Inflammatory macrophage (primary cell): ENCODE measurements at places on chromosomes 7 and 10.

GRCh38 chr10:129366450-129366849, 100.6 kb upstream of the MGMT start:
- DNase-seq = no peak

DNA sequence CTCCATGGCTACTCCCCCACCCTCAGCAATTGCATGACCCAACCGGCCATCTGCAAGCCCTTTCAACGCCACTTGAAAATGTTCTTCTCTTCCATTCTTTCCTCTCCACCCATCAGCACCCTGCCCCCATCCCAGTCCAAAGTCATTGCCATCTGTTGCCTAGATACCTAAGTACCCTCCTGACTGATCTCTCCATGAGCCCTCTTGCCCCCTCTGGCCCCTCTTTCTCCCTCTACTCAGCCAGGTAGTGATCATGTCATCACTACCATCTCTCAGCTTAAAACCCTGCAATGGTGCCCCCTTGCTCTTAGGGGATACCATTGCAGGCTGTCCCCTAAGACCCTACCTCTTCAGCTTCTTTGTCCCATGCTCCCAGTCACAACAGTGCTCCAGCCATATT, 30.5 kb upstream of the BTRC start:
- DNase-seq = no peak

GRCh38 chr7:112566442-112567324, 85.9 kb downstream of the LSMEM1 start:
- no peak for DNase-seq

DNA sequence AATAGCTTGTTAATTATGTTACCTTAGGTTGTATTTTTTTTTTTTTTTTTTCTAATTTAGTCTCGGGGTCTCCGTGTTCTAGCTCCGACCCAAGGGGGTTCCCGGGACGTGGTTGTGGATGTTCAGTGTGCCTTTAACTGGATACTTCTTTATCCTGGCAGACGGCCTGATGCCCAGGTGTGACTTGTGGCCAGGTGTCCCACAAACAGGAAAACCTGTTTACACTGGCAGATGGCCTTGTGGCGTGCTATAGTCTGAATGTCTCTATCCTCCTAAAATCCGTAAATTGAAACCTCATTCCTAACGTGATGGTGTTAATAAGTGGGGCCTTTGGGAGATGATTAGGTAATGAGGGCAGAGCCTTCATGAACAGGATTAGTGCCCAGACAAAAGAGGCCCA, 546.4 kb upstream of the C7orf33 start:
- DNase-seq = no peak

- DNase-seq = no peak
Measured at GRCh38 chr7:123296965-123297364, 97.2 kb upstream of the SLC13A1 start.

GRCh38 chr7:16428672-16429071, 7.3 kb upstream of the CRPPA start:
- peak; percentile 30 for DNase-seq

DNA sequence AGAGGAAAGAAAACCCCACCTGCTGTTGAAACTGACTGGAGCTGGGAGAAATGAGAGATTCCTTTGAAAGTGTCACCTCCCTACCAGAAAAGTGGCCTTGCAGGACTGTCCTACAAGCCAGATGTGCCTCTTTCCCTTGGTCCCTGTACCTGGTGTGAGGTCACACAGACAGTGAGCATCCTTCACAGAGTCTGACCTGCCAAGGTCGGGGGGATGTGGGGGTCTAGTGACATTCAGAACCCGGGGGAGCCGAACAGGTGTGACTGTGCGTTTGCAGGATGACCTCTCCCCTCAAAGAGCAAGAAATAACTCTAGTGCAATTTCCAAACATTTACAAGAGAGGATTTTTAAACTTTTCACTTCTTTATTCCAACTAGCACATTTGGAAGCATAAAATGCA, 93.4 kb upstream of the ZNF479 start:
- no peak for DNase-seq

DNA sequence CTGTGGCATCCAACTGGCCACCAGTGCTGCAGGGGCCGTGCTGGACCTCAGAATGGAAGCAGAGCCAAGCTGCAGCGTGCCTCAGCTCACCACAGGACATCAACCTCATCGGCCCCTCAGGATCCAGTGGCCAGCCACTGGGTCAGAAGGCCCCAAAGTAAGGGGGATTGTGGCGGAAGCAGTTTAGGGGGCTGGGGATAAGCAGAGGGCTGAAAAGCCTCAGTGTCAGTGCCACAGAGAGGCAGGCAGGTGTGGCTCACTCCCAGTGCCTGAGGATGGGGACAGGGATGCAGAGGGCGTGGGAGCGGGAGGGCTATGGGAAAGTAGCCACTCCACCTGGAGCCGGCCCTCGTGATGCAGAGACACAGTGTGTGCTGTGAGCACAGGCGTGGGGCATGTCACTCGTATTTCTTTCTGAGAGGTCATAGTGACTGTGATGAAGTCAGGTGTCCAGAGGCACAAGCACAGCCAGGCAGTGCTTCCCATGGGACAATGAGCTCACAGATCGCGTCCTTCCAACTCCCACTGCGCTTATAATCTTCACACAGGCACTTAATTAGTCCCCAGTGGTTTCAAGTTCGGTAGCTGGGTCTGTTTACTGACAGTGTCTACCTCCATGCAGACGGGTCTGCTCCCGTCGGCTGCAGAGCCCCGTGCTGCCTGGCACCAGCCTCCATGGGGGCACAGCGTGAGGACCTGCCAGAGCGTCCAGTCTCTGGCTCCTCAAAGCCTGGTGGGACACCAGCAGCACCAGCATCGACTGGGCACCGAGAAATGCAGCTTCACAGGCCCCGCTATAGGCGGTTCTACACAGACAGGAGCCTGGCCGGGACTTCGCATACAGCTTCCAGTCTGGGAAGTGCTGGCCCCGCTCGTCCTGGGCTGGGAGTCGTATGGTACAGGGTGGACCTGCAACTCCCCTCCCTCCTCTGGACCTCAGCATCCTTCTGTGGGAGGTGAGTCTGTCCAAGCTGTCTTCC, 42.9 kb upstream of the CNPY1 start:
- no peak for DNase-seq

GRCh38 chr7:36928311-36928710, 204.0 kb upstream of the AOAH start:
- DNase-seq = no peak

- no peak for DNase-seq
Measured at GRCh38 chr10:16792675-16793074, 24.5 kb downstream of the RSU1 start.

DNA sequence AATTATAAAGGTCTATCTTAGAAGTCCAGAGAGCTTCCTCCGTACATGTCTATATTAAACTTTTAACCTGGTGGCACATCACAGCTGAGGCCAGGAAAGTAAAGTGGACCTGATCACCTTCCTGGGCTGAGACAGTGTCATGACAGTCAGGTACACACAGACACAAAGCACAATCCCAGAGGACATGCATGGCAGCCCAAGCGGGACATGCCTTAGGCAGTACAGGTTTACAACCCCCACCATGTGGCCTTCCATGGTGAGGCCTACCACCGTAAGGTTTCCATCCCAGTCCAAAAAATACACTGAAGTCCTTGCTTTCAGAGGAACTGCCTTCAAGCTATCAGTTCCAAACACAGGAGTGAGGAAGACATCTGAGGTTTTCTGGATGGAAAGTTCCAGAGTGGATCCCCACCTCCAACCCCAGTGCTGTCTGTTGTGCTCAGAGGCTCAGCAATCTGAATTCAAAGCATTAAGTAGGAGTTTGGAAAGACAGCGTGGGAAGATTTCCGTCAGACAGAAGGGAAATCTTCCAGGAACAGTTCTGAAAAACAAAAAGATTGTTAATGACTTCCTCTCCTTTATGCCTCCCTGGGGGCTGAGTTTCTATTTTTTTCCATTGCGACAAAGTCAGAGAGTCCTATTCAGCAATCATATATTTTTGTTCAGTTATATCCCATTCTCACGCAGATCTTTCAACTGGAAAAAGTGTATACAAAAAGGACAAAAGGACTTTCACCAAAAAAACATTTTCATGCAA, 20.1 kb downstream of the IFIT3 start:
- DNase-seq = peak; percentile 52

DNA sequence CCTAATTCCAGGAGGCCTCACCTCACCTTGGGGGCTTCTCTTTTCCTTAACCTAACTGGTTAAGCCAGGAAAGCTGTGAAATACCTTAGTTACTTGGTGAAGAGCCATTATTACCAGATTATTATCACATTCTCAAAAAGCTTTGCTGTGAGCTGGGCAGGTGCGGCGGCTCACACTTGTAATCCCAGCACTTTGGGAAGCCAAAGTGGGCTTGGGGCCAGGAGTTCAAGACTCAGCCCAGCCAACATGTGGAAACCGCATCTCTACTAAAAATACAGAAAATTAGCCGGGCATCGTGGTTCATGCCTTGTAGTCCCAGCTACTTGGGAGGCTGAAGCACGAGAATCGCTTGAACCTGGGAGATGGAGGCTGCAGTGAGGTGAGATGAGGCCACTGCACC, 102.4 kb upstream of the KLF6 start:
- DNase-seq = no peak

- DNase-seq = no peak
Measured at GRCh38 chr10:72682638-72683037, 9.3 kb upstream of the MCU start.
